ENCODE measurements at places on chromosomes 3 and 15. TPM values are rescaled to one million over a fixed set of nuclear protein-coding genes. Genes with fewer than 3 reads are reported as not detected.

DNA sequence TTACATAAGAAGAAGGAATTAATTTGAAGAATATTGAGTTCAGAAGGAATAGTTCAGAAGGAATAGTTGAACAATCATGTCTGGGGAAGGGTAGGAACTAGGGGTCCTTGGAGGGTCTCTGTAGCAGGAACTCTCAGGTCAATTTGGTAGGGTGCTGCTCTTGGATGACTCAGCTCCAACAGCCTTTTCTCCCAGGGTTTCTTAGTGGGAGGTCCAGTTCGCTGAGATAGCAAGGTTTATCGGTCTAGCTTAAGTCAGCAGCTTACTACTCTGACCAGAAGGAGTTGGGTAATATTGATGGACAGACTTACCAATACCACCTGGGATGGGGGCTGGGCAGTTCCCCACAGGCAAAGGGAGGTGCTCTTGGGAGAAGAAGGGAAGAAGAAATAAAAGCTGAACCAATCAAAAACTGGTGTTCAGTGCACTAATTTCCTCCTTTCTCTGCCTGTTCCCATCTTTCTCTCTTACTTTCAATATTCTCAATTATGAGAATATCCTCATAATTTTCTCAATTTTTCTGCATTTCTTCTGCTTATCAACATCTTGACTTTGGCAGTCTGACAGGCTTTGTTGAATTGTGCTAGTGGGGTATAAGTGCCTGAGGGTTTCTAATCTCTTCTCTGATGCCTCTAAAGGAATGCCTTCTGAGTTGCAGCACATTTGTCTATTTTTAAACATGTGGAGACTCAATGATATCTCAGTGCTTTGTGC, 14.4 kb upstream of the MITF start:
- no peak for DNase-seq

DNA sequence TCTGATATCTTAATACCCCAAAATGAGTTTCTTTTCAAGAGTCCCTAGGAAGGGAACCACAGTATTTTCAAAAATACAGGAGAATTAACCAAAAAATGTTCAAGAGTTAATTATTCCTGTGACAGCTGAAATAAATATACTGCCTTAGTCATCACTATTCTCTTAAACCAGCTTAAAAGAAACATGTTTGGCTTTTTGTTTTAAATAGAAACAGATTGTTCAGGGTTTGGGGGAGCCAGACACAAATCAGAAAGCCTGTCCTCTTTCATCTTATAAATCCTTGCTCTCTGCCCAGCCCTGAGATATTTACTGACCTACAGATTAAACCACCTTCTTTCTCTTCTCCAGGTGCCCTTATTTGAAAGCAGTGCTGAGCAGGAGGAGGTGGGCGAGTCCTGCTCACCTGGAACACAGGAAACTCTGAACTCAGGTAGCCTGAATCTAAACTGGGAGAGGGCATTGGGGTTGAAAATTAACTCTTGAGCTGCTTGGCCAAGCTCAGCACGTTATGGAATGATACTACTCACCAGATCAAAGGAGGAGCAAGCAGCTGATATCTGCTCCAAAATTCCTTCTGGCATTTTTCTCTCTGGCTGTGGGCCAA, 84.1 kb upstream of the SPRED1 start:
- DNase-seq, result no peak

DNA sequence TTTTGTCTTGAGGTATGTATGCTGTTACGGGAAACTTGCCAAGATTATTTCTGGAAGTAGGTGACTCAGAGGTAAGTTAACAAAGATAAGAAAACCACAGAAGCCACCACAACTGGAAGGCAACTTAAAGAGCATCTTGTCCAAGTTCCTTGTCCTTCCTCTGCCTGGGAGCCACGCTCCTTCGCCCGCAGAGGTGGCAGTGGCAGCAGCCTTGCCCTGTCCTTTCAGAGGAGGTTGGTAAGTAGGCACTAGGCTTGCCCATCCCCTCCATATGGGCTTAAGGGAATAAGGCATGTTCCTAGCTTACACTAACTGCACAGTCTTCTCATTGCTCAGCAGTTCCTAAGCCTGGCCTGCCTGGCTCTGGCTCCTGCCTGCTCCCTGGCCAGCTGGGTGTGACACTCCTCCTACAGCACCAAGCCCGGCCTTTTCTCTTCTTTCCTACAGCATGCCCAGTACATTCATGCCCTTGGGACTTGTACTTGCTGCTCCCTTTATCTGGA, 48.0 kb upstream of the RAB6B start:
- DNase-seq, result peak; percentile 67

DNA sequence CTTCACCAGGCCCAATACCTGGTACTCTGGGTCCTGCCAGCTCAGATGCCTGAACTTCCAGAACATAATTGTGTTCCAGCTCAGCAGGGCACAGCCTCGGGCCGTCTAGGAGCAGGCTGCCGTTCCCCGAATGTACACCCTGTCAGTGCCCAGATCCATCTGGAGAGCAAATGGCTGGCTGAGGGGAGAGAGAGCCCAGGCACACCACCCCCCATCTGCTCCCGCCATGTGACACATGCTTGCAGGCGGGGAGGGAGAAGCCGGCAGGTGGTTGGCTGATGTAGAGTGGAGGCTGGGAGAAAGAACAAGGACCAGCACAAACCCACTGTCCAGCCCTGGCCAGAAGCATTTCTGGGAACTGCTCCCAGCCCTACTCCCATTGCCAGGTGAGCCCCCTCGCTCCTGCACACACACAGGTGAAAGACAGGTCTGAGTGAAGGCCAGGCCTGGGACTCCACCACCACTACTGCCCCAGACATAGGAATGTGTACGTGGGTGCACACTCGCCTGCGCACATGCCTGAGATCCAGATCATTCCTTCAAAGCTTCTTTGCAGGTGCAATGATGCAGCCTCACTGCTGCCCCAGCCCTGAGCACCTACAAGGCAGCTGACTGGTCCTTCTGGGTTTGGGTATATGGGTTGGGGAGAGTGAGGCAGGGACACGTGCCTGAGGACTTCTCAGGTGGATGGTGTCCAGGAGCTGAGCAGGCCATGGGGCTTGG, 53.5 kb downstream of the SEMA5B start:
- DNase-seq, result no peak

FRMD5 gene
- 1.3 TPM for total RNA-seq

DNA sequence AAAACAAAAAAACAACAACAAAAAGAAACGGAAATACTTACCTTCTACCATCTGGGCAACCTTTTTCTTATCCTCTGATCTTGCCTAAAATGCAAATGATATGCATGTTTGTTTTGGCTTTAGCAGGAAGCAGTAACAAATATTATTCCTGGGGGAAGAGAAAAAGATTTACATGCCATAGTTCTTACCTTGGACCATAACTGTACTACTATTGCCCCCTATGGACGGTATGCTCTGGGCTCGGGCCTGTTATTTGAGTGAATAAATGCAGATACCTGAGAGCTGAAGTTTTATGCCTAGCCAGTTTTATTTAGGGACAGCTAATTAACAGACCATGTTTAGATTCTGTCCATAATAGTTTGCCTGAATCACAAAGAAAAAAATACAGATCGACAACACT, 12.6 kb upstream of the STARD5 start:
- no peak for DNase-seq

GPR156 gene
- not detected for total RNA-seq

DNA sequence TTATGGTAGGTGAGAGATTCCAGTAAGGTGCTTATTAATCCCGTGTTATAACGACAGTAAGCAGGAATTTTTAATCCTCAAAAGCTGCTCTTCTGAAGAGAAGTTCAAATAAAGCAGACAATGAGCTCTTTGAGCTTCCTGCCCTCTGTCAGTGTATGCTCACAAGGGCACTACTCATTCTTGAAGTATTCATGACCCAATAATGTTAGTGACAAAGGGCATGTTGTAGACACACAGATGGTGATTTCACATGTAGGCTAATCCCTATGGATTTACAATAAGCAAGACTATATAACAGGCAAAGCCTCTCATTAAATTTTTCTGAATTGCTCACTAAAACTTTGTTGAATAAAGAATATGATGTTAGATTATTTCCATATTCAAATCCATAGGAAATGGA, 578.6 kb downstream of the RSL24D1 start:
- DNase-seq, result no peak

GRCh38 chr3:122671553-122671952, 9.1 kb upstream of the PARP14 start:
- no peak for DNase-seq

SCG3 gene
- total RNA-seq, result 2.9 TPM

Data from body of pancreas (tissue), 4 donors.